ENCODE measurements at places on chromosomes 16 and 17.
A peak's percentile ranks its signal among the peaks of the same experiment; 100 is the strongest.

- DNase-seq: no peak
These were observed at the start of gene STAT5B for GRCh38 chr17:42276359-42276608. TSS of gene STAT5B (minus strand) at chr17:42276391. CDS start at chr17:42232127, 44,264 bp downstream.

DNA sequence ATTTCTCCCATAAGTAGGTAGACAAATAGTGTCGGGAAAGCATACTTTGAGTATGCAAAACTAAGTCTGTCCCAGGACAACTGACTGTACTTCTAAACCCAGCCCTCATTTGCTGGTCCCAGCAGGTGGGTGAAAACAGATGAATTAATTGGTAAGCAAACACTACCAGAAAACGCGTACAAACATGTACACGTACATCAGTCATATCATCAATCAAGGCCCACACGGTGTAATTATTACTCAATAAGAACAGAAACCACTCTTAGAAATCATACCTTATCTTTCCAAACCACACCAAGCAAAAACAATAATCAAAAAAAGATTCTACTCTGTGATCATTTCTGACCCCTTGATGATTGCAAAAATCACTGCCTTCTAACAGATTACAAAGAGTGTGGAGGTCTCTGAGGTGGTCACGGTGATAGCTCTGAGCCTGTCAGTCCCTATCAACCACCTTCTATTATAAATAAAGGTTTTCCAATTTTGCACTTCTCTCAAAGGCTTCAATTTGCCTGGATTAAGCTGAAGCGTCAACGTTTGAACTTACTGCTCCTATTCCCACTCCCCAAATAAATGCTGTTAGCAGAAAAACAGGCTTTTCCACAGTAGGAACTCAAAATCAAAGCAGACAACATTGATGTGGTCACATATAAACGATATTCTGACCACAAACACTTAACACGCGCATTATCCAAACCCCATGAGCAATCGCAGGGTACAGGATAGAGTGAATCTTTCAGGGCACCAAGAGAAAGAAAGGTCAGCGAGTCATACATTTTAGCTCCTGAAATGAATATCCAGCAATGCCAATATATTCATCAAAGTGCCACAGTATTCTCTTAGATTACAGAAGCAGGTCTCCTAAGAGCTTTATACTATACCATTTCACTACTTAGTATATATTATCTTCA is 211.9 kb downstream of the STX8 start:
- DNase-seq: no peak

GRCh38 chr17:29595943-29596774 is 3.2 kb downstream of the ANKRD13B start:
- no peak for DNase-seq

- DNase-seq: no peak
These were observed 47.7 kb upstream of the ZNF469 start for GRCh38 chr16:88334778-88335720.

- no peak for DNase-seq
These were observed 26.2 kb downstream of the TRIM16 start for GRCh38 chr17:15657868-15658267.

DNA sequence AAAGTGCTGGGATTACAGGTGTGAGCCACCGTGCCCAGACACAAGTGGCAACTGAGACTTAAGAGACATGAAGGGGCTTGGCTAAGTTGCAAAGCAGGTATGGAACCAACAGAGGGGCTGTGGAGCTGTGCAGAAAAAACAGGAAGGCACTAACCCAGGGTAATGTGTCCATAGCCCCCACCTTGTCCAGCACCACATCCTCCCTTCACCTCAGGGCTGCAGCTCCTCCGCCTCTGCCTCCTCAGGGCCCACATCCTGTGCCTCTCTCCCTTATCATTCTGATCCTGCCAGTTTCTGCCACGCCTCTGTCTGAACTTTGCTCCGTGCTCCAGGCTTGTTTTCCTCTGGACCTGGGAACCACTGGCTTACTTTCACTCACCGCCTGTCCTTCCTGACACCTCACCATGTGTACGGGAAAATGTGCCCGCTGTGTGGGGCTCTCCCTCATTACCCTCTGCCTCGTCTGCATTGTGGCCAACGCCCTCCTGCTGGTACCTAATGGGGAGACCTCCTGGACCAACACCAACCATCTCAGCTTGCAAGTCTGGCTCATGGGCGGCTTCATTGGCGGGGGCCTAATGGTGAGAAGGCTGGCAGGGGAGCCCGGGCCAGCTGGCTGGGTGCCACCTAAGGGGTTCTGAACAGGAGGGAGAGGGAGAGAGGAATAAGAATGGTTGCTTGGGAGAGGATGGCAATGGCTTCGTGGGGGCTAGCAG is at the start of gene TM4SF5:
Gene TM4SF5, plus strand, starts transcription at position 368 of the 716 bp plus-strand sequence. Its CDS starts 37 bp downstream, at position 405.
- no peak for DNase-seq

DNA sequence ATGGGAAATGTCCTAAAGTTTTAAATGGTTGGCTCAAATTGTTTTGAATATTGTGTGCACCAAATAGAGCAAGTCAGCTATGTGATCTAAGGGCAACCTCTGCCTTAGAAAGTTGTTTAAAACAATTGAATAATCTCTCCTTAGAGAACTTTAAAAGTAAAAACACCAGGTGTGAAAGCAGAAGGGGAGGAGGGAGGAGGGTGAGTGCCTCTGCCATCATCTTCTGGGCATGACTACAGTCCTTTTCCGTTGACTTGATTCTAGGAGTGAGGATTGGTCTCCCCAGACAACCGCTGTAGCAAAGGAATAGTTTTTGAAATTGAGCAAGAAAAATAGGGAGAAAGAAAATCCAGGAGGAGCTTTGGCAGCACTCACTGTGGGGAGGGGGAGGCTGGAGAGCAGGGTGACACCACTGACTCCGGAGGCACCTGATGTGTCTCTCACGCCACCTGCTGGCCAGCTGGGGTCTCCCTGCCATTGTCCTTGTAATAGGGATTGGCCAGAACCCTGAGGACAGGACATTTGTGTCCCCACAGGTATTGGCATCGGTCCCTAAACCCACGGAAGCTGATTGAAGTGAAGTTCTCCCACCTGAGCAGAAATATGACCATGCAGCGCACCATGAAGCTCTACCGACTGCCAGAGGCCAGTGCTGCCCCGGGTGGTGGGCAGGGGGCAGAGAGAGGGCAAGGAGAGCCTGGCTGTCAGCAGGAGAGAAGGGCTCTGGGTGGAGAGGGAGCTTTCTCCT is 33.3 kb downstream of the PLCD3 start:
- no peak for DNase-seq

- no peak for DNase-seq
These were observed 230.7 kb downstream of the KATNIP start for GRCh38 chr16:27780468-27781194.

DNA sequence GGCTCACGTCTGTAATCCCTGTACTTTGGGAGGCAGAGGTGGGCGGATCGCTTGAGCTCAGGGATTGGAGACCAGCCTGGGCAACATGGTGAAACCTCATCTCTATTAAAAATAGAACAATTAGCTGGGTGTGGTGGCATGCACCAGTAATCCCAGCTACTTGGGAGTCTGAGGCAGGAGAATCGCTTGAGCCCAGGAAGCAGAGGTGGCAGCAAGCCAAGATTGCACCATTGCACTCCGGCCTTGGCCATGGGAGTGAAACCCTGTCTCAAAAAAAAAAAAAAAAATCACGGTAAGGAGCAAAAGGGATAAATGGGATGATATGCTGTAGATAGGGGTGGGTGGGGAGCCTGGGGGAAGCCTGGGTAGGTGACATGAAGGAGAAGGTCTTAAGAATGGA is 20.4 kb upstream of the TMEM98 start:
- DNase-seq: no peak

- no peak for DNase-seq
These were observed 224.7 kb downstream of the SNX29 start for GRCh38 chr16:12201216-12201615.

GRCh38 chr16:1430759-1431496 is at the start of gene PERCC1:
TSS of gene PERCC1 (plus strand) at chr16:1431078. CDS start at chr16:1432594, 1,516 bp downstream.
- DNase-seq: no peak

DNA sequence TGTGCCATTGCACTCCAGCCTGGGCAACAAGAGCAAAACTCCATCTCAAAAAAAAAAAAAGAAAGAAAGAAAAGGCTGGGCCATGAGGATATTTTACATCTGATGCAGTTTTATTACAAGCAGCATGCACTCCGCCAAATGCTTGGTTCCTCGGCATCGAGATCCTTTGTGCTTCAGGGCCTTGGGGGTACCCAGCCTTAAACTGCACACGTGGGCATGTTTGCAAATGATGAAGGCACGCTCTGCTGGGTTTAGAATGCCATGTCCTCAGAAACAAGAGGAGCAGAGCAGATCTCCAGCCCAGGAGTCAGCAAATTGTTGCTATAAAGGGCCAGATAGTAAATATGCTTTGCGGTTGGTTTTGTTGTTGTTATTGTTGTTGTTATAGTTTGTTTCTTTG is 153.2 kb downstream of the KATNIP start:
- DNase-seq: no peak

DNA sequence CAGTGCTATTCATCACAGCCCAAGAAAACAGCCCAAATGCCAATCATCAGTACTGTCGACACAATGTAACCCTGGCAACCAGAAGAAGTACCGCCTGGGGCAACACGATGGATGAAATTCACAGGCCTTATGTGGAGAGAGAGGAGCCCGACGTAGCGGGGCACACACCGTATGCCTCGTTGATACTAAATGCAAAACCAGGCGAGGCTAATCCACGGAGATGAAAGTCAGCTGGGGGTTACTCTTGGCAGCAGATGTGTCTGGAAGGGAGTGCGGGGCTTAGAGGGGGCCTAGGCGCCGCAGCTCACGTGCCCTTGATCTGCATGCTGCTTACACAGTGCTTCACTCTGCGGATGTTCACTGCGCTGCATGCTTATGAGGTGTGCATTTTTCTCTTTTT is 29.8 kb downstream of the ITGAE start:
- no peak for DNase-seq

DNA sequence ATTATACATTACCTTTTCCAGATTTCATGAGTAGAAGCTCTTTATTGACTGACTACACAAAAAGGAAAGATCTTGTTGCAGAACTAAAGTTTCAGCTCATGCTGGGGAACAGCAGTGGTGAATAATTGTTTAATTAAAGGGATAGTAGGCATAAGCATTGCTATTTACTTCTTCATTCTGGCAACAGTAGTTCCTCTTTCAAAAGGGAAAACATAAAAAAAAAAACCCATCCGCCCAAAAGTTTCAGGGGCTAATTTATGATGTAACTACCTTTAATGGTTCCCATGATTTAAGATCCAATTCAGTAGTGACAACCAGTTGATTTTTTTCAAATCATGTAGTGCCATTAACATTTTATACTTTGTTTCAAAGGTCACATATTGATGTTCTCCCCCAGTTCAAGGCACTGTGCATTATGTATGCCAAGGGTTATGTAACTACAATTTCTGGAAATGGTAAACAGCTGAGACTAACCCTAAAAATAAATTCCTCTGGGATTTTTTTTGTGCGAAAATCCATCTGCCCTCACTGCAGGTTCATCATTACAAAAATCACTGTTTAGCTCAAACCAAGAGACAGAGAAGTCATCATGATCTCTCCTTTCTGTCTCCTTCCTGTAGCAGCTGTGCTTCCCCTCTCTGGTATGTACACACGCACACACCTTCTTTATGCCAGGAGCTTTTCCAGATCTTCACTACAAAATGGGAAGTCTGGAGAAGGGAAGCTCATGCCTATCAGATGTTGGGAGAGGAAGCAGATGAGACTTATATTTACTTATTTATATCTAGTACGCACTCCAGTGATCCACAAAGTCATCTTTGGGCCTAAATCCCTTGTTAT is 2.2 kb upstream of the PHLPP2 start:
- DNase-seq: no peak

DNA sequence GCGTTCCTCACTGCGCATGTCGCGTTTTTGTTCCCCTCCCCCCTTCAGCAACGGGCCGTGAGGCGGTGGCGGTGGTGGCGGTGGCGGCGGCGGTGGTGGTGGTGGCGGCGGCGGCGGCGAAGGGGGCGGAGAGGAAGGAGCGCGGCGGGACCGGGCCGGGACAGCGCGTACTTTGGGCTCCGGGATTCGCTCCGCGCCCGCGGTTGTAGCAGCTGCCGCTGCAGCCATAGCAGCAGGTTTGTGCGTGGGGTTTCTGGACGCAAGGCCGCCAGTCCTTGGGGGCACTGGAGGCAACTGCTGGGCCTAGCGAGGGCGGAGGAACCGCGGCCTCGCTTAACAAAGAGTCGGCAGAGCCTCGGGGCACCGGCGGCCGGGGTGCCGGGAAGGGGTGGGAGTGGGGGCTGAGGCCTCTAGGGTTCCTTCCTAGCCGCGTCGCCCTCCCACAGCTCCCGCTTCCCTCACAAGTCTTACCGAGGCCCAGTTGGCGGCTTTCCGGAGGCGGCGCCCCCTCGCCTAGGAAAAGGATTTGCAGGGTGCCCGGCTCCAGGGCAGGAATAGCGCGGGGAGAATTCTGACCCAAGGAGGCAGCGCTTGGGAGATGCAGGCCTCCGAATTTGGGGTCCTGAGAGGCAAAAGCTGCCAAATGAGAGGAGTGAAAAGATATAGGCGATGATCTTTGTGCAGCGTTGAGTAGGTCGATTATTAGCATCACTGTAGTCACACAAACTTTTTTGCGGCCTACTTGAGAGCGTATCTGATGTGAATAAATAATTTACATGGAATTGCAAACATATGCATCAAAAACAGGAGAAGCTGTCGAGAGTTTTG is at the start of gene DDX42:
Gene DDX42, plus strand, starts transcription at position 30 of the 828 bp plus-strand sequence. CDS start 12,880 bp downstream, outside the sequence.
- no peak for DNase-seq

DNA sequence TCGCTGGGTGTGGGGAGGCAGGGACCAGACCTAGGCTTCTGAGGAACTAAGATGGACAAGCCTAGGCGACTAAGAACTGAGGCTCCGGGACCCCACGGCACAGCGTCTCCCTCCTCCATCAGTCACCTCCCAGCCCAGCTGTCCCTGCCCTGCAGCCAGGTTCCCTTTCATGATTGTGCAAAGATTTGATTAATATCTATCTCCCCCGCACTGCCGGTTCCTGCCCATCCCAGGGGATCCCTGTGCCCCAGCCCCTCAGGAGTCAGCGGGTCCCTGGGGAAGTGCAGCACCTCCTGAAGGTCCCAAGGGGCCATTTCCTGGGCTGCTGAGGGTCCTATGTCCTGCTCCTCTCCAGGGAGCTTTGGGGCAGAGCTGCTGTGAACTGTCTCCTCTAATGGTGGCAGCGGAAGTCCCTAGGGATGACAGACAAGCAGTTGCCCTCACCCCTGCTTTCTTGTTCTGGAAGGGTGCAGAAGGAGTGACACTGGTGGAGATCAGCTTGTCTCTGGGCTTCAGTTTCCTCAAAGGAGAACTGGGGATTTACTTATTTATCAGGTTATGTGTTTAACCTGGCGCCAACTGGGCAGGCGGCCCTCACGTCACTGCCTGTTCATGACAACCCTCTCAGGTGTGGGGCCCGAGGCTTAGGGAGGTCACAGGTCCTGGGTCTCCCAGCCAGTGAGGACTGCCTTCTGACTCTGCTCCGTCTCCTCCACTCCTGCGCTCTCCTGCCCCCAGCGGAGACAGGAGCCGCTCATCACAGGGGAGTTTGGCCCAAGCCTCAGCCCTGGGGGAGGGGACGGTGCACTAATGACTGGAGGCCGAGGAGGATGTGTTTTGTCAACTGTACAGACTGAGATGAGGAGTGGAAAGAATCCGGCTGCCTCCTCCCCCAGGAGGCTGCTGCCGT is 1.9 kb upstream of the C16orf74 start:
- DNase-seq: no peak

GRCh38 chr17:79808763-79809529 is 12.1 kb upstream of the CBX8 start:
- no peak for DNase-seq

GRCh38 chr17:13544292-13544691 is 57.4 kb downstream of the HS3ST3A1 start:
- DNase-seq: peak; percentile 35

- DNase-seq: no peak
These were observed at the start of gene RIPOR1 for GRCh38 chr16:67528222-67528869. TSS of gene RIPOR1 (plus strand) at chr16:67528829. CDS start at chr16:67538447, 9,618 bp downstream.

GRCh38 chr17:39194089-39194984 is 3.1 kb downstream of the CACNB1 start:
- DNase-seq: no peak
